Subcutaneous preadipocyte (primary cell): ENCODE measurements at places on chromosomes 3 and 15. TPM values are rescaled to one million over a fixed set of nuclear protein-coding genes. Genes with fewer than 3 reads are reported as not detected.

SEMA3B gene
- 0.59 and 0.73 TPM in 2 replicates for total RNA-seq

PLCB2 gene
- 0.73 and 0.78 TPM in 2 replicates for total RNA-seq

MORC1 gene
- total RNA-seq = not detected in 2 replicates

TUSC7 gene
- total RNA-seq = not detected in 2 replicates

SLC28A2 gene
- total RNA-seq = not detected in 2 replicates

BFSP2 gene
- not detected in 2 replicates for total RNA-seq

PCOLCE2 gene
- 28.0 and 65.8 TPM in 2 replicates for total RNA-seq
